ENCODE measurements at places on chromosomes 7 and 10.

DNA sequence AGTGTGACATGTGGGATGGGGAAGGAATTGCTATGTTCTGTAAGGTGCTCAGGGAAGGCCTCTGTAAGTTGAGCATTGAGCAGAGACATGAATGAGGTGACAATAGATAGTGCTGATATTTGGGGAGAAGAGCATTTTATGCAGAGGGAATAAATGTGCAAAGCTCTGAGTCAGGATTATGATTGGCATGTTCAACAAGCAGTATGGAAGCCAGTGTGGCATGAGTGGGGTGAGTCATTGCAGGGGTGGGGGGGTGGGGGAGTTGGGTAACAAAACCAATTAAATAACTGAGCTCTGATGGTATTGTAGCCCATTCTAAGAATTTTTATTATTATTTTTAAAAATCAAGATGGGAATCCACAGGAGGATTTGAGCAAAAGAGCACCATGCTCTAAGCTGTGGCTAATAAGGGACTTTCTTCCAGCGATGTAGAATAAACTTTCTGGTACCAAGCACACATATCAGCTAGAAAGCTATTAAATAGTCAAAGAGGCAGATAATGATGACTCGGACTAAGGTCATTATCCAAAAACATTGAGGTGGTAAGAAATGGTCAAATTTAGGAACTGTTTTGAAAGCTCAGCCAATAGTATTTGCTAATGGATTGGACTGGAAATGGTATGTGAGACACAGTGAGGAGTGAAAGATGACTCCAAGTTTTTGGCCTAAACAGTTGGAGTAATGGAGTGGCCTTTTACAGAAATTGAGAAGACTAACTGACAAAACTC, 96.4 kb downstream of the PRKG1 start:
- DNase-seq: no peak

DNA sequence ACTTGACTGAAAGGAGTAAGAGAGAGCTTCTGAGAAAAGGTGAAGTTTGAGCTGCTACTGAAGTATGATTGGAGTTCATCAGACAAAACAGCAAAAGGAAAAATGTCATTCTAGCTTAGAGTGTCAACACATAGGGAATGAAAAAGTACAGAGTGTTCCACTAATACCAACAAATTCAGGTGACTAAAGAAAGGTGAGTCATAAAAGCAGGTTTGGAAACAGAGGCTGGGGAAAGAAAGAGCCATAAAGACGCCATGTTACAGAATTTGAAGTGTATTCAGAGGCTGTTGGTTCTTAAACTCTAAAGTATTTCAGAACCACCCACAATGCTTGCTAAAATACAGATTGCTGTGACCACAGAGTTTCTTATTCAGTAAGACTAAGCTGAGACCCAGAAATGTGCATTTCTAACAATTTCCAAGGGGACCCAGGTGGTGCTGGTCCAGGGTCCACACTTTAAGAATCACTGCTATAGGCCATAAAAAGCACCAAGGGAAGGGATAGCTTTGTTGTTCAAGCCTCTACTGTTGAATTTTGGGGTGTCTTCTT, 143.1 kb downstream of the ELAPOR2 start:
- DNase-seq: no peak

DNA sequence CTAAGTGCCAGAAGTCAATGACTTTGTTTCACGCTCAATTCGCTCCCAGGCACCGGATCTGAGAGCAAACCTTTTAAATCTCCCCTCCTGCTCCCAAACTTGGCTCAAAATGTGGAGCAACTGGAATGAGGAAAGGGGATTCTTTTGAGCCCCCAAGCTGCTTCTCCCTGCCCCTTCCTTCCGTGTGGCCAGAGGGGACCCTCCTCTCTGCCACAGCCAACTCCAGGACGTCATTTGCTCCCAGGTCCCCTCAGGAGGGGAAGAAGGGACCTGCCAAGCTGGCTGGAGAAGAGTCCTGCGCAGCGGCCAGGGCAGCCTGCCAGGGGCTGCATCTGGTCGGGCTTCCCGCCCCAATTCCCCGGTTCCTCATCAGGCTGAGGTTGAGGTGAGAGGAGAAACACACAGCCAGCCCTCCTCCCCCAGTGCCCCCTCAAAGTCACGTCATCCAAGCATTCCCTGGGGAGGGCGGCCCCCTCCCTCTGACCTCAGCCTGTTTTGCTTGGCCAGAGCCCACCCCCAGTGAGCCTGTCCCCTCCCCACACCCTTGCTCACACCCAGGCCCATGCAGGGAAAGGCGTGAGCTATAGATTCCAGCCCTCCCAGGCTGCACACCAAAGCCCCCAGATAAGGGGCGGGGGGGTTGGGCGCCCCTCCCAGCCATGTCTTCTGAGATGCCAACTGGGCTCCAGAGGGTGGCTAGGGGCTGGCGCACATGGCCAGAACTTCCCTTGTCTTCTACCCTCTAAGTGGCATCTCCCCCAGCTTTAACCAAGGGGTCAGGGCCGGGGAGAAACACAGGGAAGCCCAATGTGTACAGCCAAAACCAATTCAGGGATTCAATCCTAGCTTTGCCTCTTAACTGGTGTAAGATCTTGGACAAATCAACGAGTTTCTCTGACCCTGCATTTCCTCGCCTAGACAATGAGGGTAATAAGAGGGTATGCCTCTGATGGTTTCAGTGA, 35.0 kb downstream of the SH3PXD2A start:
- DNase-seq: no peak

DNA sequence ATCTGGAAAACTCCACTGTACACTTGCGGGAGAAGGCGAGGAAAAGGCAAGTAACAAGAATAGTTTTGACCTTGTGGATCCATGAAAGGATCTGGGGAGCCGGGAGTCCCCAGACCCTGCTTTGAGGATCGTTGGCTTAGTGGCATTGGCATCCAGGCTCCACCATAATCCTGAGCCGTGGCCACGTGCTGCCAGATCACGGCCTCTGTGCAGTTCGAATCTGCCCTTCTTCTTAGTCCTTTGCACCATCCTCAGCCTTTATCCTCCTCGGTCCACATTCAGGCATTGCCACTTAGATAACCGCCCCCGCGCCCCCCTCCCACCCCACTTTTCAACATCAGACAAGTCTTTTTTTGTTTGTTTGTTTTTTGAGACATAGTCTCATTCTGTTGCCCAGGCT, 201.4 kb downstream of the CUX1 start:
- no peak for DNase-seq

GRCh38 chr10:51638737-51639136, 60.7 kb downstream of the CSTF2T start:
- no peak for DNase-seq

DNA sequence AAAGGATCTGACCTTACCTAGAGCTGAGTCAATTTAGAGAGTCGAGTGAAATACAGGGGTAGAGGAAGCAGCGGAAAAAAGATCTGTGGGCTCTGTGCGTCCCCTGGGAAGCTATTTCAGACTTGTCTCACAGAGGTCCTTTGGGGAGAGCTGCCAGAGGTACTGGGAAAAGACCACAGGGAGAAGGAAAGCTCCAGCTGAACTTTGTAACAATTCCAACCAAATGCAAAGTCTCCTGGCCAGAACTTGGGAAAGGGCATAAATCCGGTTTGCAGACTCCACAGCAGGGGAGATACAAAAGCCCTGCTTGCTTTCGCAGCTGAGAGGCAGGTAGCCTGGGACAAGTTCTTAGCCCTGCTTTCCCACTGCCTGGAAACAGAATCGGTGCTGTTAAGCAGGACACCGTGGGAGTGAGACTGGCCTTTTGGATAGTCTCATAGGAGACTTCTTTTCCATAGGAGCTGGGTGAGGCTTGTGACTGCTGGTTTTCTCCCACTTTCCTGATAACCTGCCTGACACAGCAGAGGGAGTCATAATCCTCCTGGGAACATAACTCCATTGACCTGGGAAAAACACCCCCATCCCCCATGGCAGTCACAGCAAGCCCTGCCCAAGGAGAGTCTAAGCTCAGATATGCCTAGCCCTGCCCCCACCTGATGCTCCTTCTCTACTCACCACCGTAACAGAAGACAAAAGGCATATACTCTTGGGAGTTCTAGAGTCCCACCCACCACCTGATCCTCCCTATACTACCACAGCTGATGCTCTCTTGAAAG, 926.2 kb downstream of the KCNMA1 start:
- no peak for DNase-seq

DNA sequence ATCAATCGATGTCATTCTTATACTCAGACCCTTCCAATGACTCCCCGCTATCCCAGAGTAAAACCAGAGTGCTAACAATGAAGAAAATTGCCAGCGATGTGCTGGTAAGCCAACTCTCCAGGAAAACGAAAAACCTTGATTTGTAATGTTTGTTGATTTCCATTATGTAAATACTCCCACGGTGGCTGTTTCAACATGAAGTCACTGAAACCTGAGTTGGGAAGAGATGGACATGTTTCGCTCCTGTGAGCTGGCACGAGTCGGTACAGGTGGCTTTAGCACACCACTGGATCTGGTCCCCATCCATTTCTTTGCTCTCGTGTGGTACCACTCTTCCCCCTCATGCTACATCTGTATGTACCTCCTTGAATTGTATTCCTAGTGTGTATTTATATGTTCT, 52.9 kb downstream of the AP3M1 start:
- no peak for DNase-seq

GRCh38 chr10:131437556-131438475, 126.3 kb upstream of the TCERG1L start:
- DNase-seq: no peak

DNA sequence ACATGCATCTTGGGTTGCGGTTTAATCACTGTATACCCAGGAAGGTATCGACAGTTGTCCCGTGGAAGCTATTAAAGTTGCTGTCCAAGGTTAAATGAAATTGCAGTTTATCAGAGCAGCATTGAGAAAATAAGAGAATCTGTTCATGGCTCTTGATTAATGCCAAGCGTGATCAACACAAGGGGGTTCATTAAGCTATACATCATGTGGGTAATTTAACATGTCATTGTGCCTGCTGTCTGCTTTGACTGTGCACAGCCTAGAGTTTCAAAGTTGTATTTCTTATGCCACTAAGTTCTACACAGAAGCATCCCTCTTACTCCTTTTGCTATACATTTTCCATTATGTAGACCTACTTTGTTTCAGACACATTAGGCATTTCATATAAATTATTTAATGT, 74.8 kb upstream of the SP8 start:
- DNase-seq: no peak

DNA sequence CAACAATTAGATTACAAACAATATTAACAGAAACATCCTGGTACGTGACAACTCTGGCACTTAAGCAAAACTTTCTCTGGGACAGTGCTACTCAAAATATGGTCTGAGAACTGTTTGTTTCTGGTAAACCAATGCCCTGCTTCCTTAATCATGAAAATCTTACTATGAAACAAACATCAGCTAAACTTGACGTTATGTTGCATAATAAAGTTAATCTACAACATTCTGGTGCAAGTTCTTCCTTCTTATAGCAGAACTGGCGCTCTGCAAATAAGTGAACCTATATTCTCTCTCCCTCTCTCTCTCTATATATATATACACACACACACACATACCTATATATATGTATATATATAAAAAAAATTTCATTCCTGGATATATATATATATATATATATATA, 7.8 kb downstream of the C7orf33 start:
- DNase-seq: no peak

- no peak for DNase-seq
Measured at GRCh38 chr7:154861589-154861988, 141.3 kb downstream of the PAXIP1 start.

- DNase-seq: no peak
Measured at GRCh38 chr7:25804154-25804553, 347.8 kb upstream of the NFE2L3 start.

DNA sequence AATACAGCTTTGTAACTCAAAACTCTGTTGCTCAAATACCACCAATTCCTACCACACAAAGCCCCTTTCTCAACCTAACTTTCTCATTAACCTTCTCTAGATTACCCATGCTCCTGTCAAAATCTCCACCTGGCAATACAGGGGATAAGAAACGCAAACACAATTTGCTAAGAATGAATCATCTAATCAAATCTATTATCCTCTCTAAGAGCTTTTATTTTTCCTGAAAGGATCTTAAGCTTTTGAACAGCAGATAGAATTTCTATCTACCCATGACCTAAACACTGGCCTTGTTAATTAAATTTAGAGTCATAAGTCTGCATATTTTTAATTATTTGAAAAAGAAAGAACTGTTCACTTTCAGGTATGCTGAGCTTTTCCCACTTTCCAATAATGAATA, 98.3 kb downstream of the HBP1 start:
- no peak for DNase-seq

- DNase-seq: peak; percentile 26
Measured at GRCh38 chr10:128087146-128087883, 38.9 kb downstream of the MKI67 start.

- no peak for DNase-seq
Measured at GRCh38 chr10:71404503-71405295, 8.0 kb downstream of the CDH23 start.

- no peak for DNase-seq
Measured at GRCh38 chr10:34743814-34744213, 71.3 kb downstream of the PARD3 start.

DNA sequence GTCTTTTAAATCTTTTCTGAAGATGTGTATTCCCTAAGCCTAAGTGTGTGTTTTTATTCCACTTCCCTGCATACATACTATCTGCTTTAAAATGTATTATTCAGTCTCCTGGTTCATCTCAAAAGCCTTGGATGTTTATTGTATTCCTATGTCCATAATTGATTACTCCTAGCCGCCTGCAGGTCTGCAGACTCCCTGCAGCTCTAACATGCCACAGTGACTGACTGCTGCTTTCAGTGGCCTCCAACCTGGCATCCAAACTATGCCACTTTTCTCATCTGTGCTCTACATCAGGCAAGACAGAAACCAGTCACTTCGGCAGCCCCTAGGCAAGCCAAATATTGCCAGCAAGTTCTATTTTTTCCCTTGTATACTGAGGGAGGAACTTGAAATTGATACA, 81.7 kb downstream of the ABCA13 start:
- DNase-seq: no peak

DNA sequence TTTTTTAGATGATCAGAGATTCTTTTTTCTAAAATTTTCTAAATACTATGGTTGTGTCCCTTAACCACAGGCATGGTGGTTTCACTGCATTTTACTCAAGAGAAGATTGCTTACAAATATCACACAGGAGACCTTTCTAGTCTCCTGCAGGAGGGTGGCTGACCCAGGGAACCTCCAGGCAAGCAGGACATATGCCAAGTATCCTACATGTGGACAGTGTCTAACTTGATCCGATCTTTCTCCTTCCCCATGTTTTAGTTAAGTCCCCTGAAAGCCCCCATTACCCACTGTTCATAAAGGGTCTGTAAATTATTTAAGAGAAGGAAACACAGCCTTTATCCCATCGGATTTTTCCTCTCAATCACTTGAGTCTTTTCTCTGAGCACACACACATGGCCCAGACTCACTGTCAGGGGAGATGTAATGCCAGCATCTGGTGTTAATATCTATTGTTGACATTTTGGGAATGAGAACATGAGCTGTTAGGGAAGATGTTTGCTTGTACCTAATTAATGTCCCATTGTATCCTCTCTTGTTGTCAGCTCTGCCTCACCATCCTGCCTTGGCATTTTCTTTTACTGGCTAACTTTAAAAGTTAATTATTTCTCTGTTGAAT, 755.2 kb downstream of the AUTS2 start:
- DNase-seq: no peak

- no peak for DNase-seq
Measured at GRCh38 chr10:87511526-87511925, 6.8 kb downstream of the MINPP1 start.

- no peak for DNase-seq
Measured at GRCh38 chr7:89377219-89377618, 581.7 kb upstream of the TEX47 start.

Measured in T-cell (primary cell).